Subcutaneous adipose tissue (tissue), 4 donors: ENCODE measurements at places on chromosomes 3 and 15. TPM values are rescaled to one million over a fixed set of nuclear protein-coding genes. Genes with fewer than 3 reads are reported as not detected.

Gene ZDHHC3
- total RNA-seq: 127 TPM

Gene LNP1
- total RNA-seq: 2.0 TPM

Gene IFT57
- total RNA-seq: 39.4 TPM

Gene MCTP2
- 5.5 TPM for total RNA-seq

Gene NECTIN3
- total RNA-seq: 28.6 TPM

Gene MAGEL2
- 0.51 TPM for total RNA-seq

Gene COL6A5
- not detected for total RNA-seq

Gene DNAH12
- total RNA-seq: 0.44 TPM

Gene CHAC1
- total RNA-seq: 0.66 TPM

Gene GABRA5
- total RNA-seq: not detected

Gene SLC22A14
- total RNA-seq: not detected

Gene NUP210
- 1.1 TPM for total RNA-seq

Gene EMC7
- 62.8 TPM for total RNA-seq

Gene SCG5
- not detected for total RNA-seq

Gene FNDC3B
- total RNA-seq: 131 TPM

Gene GABRR3
- total RNA-seq: not detected

Gene AMIGO3
- total RNA-seq: 1.1 TPM

Gene FAM98B
- 12.6 TPM for total RNA-seq

Gene PLCB2
- 13.8 TPM for total RNA-seq

Gene KNG1
- not detected for total RNA-seq

Gene CKMT1A
- not detected for total RNA-seq

Gene GUCA1C
- total RNA-seq: not detected

Gene IL17RD
- 3.4 TPM for total RNA-seq

Gene NAA50
- total RNA-seq: 86.1 TPM

Gene LYZL4
- total RNA-seq: not detected

Gene IGSF11
- not detected for total RNA-seq

Gene GPR15
- total RNA-seq: not detected

Gene TEX55
- not detected for total RNA-seq

Gene DNASE1L3
- total RNA-seq: 11.5 TPM

Gene LINGO1
- 0.57 TPM for total RNA-seq

Gene CCR3
- total RNA-seq: not detected

Gene AP2M1
- 227 TPM for total RNA-seq

Gene CHDH
- total RNA-seq: 2.2 TPM

Gene DCLK3
- not detected for total RNA-seq

Gene THAP10
- total RNA-seq: 0.94 TPM

Gene ESYT3
- not detected for total RNA-seq

Gene PLA2G4D
- not detected for total RNA-seq

Gene GASK1A
- 10.1 TPM for total RNA-seq

Gene RASL12
- 13.6 TPM for total RNA-seq

Gene SEMA3G
- total RNA-seq: 180 TPM

Gene IGF2BP2
- total RNA-seq: 11.3 TPM

Gene ISLR
- 52.0 TPM for total RNA-seq

Gene CSPG4
- total RNA-seq: 34.6 TPM

Gene HRG
- total RNA-seq: not detected

Gene HRH1
- 4.1 TPM for total RNA-seq

Gene PLSCR2
- not detected for total RNA-seq

Gene P2RY1
- 8.4 TPM for total RNA-seq

Gene SENP8
- total RNA-seq: 2.3 TPM

Gene SOX14
- not detected for total RNA-seq

Gene EEF1AKMT4
- 4.4 TPM for total RNA-seq

Gene RBP2
- not detected for total RNA-seq
